ENCODE measurements at places on chromosomes 3 and 15. TPM values are rescaled to one million over a fixed set of nuclear protein-coding genes. Genes with fewer than 3 reads are reported as not detected.

P2RY12 gene
- not detected for total RNA-seq

AHSG gene
- not detected for total RNA-seq

GP9 gene
- total RNA-seq, result not detected

GABRB3 gene
- 1.3 TPM for total RNA-seq

SLC28A2 gene
- not detected for total RNA-seq

RTP3 gene
- total RNA-seq, result not detected

TATDN2 gene
- 10.1 TPM for total RNA-seq

CCR2 gene
- not detected for total RNA-seq

MED12L gene
- total RNA-seq, result 0.35 TPM

CCRL2 gene
- total RNA-seq, result not detected

GOLGA6L7 gene
- total RNA-seq, result not detected

DUOX2 gene
- total RNA-seq, result 0.02 TPM

GOLGA8G gene
- total RNA-seq, result not detected

ZNF660 gene
- total RNA-seq, result 0.12 TPM

SLC12A1 gene
- total RNA-seq, result not detected

TTBK2 gene
- total RNA-seq, result 8.8 TPM

SYNPR gene
- total RNA-seq, result not detected

MESP2 gene
- total RNA-seq, result not detected

GPR62 gene
- total RNA-seq, result not detected

LTK gene
- total RNA-seq, result 0.02 TPM

UPK1B gene
- not detected for total RNA-seq

RNF111 gene
- total RNA-seq, result 3.8 TPM

Data from NCI-H460 (cell line).